ENCODE measurements at places on chromosomes 11 and 22.

- DNase-seq: no peak
Measured at GRCh38 chr11:15720460-15720859, 605.7 kb downstream of the INSC start.

DNA sequence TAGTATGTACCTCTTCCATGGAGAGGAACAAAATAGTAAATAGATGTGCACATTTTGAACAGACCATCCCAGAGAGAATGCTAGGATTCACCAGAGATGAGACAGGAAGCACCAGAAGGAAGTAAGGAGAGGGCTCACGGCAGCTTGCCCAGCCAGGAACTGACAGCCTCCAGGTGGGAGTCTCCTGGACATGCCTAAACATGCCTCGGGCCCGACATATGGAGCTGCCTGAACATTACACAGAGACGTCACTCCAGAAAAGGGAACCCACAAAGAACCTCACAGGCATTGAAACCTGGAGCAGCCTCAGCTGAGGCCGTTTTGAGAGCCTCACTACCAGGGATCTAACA lies 67.4 kb downstream of the BRD1 start:
- DNase-seq: no peak

DNA sequence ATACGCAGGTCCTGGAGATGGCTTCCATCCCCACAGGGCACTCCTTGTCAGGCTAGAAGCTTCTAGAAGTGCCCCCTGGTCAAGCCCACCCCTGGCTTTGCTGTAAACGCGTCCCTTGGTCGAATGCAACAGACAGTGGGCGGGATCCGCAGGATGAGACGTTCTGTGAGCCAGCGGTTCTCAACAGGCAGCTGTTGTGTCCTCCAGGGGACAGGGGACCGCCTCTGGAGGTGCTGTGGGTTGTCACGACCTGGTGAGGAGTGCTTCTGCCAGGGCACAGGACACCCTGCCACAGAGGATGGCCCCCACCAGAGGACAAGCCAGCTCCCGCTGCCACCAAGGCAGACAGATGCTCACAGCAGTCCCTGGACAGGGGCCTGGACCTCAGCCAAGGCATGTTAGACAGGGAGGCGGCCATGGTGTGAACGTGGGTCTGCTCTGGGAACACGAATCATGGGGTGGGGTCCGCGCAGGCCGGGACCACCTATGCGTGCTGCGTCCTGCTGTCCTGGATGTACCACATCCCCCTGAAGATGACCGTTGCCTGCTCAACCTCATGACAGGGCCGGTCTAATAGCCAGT lies 11.7 kb downstream of the CRELD2 start:
- DNase-seq: no peak

DNA sequence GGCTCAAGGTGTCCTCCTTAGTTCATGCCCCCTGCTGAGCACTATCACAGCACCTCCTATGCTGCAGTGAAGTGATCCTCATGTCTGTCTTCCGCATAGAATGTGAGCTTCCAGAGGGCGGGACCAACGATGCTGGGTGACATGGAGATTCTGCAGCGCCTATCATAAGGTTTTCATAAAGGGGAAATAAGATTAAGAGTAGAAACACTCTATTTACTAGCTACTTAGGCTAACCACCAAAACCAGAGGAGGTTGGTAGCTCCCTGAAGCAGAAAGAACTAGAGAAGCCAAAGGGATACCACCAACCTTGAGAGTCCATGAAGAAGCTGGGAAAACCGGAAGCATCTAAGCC lies 39.3 kb upstream of the POU2AF1 start:
- DNase-seq: no peak

- DNase-seq: no peak
Measured at GRCh38 chr22:45341498-45341897, 31.8 kb downstream of the FAM118A start.

DNA sequence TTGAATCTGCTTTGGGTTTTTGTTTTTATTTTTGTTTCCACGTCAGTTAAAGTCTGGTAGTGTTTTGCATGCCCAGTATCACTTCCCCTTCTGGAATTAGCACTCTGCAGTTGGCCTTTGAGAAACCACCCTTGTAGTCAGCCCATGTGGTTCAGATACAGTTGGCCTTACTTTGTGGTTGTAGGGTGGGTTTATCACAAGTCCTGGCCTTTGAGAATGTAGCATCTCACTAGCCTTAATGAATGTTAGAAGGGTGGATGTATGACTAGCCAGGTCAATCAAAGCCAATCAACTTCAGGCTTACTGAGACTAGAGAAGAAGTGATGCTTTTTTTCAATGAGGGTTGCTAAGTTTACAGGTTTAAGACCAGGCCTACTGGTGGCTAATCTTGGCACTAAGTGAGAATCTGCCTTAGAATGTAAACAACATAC lies 19.8 kb downstream of the ARL14EP start:
- DNase-seq: no peak

DNA sequence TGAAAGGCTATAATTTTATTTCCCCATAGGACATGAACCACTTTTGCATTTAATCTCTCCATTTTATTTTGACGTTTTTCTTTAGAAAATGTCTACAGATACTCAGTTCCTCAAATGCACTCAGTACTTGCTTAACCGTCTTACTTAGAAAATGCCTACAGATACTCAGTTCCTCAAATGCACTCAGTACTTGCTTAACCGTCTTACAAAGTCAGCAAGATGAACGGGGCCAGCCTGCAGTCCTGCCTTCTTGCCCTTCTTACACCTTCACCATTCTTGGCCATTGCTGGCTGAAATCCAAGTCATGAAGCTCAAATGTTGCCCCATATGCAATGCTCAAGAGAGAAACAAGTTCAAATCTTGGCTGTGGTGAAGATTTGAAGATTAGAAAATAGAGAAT lies 34.1 kb downstream of the CSNK2A3 start:
- DNase-seq: no peak

GRCh38 chr11:66322732-66323427 lies 6.0 kb upstream of the CD248 start:
- no peak for DNase-seq

DNA sequence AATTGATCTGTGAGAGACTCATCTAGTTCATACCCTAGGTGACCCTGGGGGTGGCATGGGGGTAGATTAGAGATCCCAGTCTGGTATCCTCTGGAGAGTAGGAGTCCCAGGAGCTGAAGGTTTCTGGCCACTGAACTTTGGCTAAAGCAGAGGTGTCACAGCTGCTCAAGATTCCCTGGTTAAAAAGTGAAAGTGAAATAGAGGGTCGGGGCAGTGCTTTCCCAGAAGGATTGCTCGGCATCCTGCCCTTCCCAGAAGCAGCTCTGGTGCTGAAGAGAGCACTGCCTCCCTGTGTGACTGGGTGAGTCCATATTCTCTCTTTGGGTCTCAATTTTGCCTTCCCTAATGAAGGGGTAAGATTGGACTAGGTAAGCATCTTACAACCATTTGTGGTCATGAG lies 653 bp downstream of the IL18BP start:
- DNase-seq: peak; percentile 58

DNA sequence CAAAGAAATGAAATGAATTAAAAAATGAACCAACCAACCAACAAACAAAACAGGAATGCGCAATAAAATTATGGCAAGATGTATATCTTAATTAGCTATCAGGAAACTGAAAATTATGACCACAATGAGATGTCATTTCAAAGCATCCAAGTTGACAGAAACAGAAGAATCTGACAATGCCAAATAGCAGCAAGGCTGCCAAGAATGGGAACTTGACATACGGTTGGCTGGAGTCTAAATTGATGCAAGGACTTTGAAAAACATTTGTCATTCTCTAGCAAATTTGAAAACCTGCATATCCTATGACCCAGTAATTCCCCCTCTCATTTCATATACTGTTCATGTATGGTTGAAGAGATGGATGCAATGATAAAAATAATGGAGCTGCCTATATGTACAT lies 1262.6 kb downstream of the TBC1D22A start:
- no peak for DNase-seq

GRCh38 chr22:44697423-44698141 lies 4.4 kb upstream of the PRR5 start:
- peak; percentile 83 for DNase-seq

- no peak for DNase-seq
Measured at GRCh38 chr11:70448983-70449567, 50.7 kb downstream of the CTTN start.

DNA sequence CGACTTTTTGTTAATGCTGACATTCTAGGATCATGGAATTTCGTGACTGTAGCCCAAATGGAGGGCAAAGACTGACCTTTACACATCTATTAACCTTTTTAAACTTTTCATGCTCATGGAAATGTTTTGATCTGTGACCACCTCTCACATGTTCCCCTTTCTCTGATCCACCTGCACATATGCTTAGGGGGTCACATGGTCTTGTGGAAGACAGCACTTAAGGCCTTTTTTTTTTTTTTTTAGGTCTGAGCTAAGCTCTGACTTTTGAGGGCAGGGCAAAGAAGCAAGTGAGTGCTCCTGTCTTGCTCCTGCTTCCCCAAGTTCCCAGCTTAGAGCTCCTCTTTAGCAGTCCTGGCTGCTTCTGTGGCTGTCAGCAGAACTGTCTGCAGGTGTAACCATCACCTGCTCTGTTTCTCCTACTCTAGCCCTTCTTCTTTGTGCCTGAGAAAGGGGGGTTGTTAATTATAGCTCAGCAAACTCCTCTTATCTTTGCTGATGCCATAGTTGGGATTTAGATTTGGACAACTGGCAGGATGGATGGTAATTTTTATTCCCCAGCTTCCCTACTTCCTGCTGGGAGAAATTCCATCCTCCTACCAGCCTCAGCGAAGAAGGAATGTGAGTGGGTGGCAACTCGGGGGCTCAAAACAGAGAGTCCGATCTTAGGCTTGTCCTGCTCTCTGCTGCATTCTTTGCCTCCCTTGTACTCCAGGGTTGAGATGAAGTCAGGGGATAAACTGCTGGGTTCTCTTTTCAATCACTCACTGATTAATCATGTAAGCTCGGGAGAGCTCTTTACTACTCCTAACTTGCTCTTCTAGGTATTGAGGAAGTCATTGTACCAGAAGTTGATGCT lies 64.4 kb downstream of the GRAMD1B start:
- DNase-seq: no peak

DNA sequence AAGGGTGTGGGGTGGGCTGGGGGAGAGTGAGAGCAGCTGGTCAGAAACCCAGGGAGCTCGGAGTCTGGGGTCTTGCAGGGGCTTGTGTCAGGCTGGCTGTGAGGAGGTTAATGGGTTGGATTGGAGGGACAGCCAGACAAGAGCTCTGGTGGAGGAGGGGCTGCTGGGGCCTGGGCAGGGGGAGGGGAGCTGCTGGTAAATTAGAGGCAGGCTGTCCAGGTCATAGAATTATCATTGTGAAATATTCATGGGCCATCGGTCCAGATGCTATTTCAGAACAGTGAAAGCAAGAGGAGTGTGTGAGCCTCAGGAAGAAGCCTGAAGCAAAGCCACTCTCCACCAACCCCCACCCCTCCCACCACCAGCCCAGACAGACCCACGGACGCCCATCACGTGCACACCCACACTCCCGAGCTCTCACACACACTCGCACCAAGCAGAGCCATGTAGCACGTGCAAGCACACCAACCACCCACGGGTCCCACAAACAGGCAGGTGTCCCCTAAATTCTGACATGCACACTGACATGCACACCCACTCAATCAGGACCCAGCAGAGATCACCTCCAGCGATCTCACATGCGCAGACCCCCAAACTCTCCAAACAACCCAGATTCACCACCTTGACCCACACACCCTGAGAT lies 18.8 kb downstream of the RTN4RL2 start:
- no peak for DNase-seq
